ENCODE measurements at places on chromosomes 13 and 19.

GRCh38 chr13:51599444-51600176, 15.3 kb downstream of the WDFY2 start:
- DNase-seq, result no peak

DNA sequence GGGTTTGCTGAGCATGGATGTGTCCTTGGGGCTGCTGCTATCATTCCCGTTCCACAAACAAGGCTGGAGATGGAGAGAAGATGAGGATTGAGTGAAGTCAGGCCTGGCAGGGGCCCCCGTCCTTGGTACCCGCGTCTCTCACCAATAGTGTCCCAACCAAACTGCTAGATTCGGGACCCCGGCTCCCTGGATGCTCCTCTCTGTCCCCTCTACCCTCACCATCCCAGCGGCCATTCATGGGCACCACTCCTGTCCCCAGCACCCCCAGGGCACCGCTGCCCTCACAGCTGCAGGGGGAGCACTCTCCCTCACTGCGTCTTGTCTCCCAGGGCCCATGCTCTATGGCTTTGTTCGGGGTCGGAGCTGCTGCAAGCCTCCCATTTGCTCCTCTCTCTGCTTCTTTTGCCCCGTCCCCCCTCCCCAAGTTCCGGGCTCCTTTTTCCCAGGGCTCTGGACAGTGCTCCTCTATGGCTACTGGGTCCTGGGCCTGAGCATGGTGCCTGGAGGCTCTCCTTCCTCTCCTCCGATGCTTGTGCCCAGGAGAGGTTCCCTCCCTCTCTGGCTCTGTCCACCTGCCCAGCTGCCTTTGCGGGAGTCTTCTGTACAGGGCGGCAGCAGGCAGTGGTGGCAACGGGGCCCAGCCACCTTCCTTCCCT, 219.5 kb downstream of the TEX29 start:
- DNase-seq, result no peak

- no peak for DNase-seq
Measured at GRCh38 chr13:45332831-45333219, 8.2 kb downstream of the TPT1 start.

- no peak for DNase-seq
Measured at GRCh38 chr19:41811036-41811435, 14.6 kb downstream of the CEACAM3 start.

DNA sequence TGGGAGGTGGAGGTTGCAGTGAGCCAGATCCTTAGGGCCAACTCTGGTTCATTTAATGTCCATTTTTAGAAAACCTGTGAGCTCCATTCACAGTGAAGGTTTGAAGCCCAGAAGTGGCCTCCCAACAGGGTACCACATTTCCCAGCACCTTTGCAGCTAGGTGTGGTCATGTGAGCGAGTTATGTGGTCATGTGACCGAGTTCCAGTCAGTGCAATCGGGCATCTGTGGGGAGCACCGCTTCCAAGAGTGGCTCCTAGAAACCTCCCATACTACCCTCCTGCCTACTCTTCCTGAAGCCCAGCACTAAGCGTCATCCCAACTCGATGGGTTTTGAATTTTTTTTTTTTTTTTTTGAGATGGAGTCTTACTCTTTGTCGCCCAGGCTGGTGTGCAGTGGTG, 663 bp upstream of the PLA2G4C start:
- DNase-seq, result no peak

GRCh38 chr19:7456964-7457541, 31.8 kb downstream of the PEX11G start:
- DNase-seq, result no peak

DNA sequence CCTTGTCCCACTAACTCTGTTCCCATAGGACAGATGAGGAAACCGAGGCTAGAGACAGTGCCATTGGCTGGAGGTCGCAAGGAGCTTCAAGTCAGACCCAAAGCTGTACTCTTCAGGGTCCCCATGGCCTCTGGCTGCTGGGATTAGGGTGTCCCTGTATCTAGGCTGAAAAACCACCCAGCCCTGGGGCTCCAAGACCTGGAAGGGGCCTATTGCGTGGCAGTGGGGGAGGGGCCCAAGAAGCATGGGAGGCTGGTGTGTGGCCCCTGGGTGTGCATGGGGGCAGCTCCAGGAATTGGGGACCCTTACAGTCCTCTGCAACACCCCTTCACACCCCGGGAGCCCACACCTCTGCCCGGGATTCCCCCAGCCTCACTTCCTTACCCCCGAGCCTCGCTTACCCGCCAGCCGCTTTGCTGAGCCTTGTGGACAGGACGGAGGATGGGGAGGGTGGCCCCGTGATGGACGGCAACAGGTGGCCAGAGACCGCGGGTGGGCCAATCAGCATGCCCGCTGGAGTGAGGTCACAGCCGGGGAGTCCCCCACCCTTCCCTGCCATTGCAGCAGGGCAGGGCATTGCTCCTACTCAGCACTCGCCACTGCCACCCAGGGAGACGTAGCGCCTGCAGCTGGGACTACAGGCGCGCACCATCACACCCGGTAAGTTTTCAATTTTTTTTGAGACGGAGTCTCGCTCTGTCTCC, at the start of gene JSRP1:
Gene JSRP1, minus strand, starts transcription at position 436 of the 704 bp plus-strand sequence. CDS start 1,103 bp downstream, outside the sequence.
- no peak for DNase-seq

- no peak for DNase-seq
Measured at GRCh38 chr19:31498781-31499180, 149.5 kb upstream of the TSHZ3 start.
